Esophagus (tissue), 2 donors: ENCODE measurements at places on chromosomes 13 and 19. TPM values are rescaled to one million over a fixed set of nuclear protein-coding genes. Genes with fewer than 3 reads are reported as not detected.

Gene ZGLP1
- polyA plus RNA-seq: 8.2 TPM

Gene ZNF792
- 0.65 TPM for polyA plus RNA-seq

Gene SCN1B
- polyA plus RNA-seq: 1.1 TPM

Gene PSG5
- polyA plus RNA-seq: not detected

Gene PEAK3
- polyA plus RNA-seq: 0.06 TPM

Gene VSTM1
- polyA plus RNA-seq: not detected

Gene LGALS4
- polyA plus RNA-seq: 0.66 TPM

Gene LILRB5
- 0.92 TPM for polyA plus RNA-seq

Gene C19orf73
- 5.4 TPM for polyA plus RNA-seq

Gene CLEC4M
- not detected for polyA plus RNA-seq

Gene KLK3
- not detected for polyA plus RNA-seq

Gene PLPP2
- polyA plus RNA-seq: 18.5 TPM

Gene ATP4A
- 0.02 TPM for polyA plus RNA-seq

Gene ONECUT3
- not detected for polyA plus RNA-seq

Gene CABP5
- polyA plus RNA-seq: not detected

Gene CPAMD8
- 1.0 TPM for polyA plus RNA-seq

Gene FPR3
- 0.26 TPM for polyA plus RNA-seq

Gene NDUFA3
- 303 TPM for polyA plus RNA-seq

Gene NXNL1
- polyA plus RNA-seq: not detected

Gene WDR88
- not detected for polyA plus RNA-seq

Gene GTPBP3
- 13.5 TPM for polyA plus RNA-seq

Gene HPN
- 0.04 TPM for polyA plus RNA-seq

Gene C2CD4C
- 0.33 TPM for polyA plus RNA-seq

Gene OR7A5
- not detected for polyA plus RNA-seq

Gene ZNF99
- not detected for polyA plus RNA-seq

Gene BRSK1
- polyA plus RNA-seq: 0.96 TPM

Gene TPRX2
- polyA plus RNA-seq: not detected

Gene KIR2DL3
- not detected for polyA plus RNA-seq

Gene LYPD3
- polyA plus RNA-seq: 208 TPM

Gene CD70
- 0.20 TPM for polyA plus RNA-seq

Gene RPS28
- 725 TPM for polyA plus RNA-seq

Gene ZNF578
- 0.27 TPM for polyA plus RNA-seq

Gene DIRAS1
- polyA plus RNA-seq: 1.9 TPM
